ENCODE measurements at places on chromosomes 1 and 21.

GRCh38 chr1:198651650-198652400 lies 13.0 kb downstream of the PTPRC start:
- DNase-seq: no peak

GRCh38 chr1:97901017-97901658 lies 19.7 kb downstream of the DPYD start:
- no peak for DNase-seq

GRCh38 chr1:24872061-24872850 lies 57.8 kb downstream of the RUNX3 start:
- DNase-seq: no peak

GRCh38 chr21:31599013-31599412 lies 60.5 kb upstream of the SOD1 start:
- DNase-seq: no peak

- no peak for DNase-seq
Observed at GRCh38 chr1:92957030-92957734, 4.1 kb downstream of the DIPK1A start.

GRCh38 chr1:98441281-98441680 lies 220.2 kb upstream of the SNX7 start:
- DNase-seq: no peak

GRCh38 chr1:160154790-160155189 lies 3.4 kb downstream of the ATP1A4 start:
- no peak for DNase-seq

GRCh38 chr1:36775716-36776115 lies 258.6 kb downstream of the GRIK3 start:
- no peak for DNase-seq

- DNase-seq: no peak
Observed at GRCh38 chr1:51133045-51133444, 31.0 kb downstream of the C1orf185 start.

- no peak for DNase-seq
Observed at GRCh38 chr1:24555591-24556413, at the start of gene NCMAP. NCMAP (plus strand) TSS chr1:24556087; CDS start chr1:24595431, 39,344 bp downstream.

GRCh38 chr1:162422662-162423375 lies 10.9 kb upstream of the SH2D1B start:
- no peak for DNase-seq

DNA sequence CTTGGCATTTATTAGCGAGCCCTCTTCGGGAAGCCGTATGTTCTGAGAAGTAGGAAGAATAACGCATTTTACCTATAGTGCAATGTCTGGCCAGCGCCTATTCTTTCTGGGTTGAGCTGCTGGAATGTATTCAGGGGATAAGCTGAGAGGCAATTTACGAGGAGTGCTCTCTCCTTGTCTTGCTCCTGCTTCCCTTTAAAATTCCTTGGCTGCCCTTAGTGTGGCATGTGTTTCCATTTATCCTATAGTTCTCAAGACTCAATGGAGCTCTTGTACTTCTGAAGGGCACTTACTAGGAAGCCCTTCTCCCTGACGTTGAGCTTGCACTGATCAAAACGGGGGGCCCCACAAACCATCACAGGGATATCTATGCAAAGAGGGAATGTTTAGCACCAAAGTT lies 364.6 kb downstream of the DISC1 start:
- no peak for DNase-seq

- no peak for DNase-seq
Observed at GRCh38 chr1:46277658-46278373, 25.6 kb downstream of the LRRC41 start.

All from stimulated activated CD8-positive, alpha-beta memory T cell treated with anti-CD3 and anti-CD28 coated beads, Interleukin-4, amount 100 ng/mL, for 1 hour (primary cell).